ENCODE measurements at places on chromosomes 7 and 10. TPM values are rescaled to one million over a fixed set of nuclear protein-coding genes. Genes with fewer than 3 reads are reported as not detected.

CYP26C1 gene
- not detected for total RNA-seq

RHOBTB1 gene
- total RNA-seq = 13.6 TPM

GRCh38 chr7:68485253-68485917, 1112.9 kb upstream of the AUTS2 start:
- no peak for DNase-seq

DNA sequence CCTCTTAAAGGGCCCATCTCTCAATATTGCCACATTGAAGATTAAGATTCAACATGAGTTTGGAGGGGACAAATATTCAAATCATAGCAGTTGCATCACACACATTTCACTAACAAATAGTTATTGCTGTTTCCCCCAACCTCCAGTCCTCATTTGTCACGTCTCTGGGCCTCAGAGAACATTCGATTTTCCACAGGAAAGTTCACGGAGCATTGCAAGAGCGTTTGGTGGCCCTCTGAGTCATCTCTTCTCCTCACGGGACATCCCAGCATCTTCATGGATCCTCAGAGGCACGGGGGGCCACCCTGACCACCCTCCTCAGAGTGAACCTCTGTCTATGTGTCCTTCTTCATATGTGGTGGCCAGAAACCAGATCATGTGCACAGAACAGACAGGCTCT, 50.3 kb upstream of the CHST15 start:
- peak; percentile 52 for DNase-seq

DNA sequence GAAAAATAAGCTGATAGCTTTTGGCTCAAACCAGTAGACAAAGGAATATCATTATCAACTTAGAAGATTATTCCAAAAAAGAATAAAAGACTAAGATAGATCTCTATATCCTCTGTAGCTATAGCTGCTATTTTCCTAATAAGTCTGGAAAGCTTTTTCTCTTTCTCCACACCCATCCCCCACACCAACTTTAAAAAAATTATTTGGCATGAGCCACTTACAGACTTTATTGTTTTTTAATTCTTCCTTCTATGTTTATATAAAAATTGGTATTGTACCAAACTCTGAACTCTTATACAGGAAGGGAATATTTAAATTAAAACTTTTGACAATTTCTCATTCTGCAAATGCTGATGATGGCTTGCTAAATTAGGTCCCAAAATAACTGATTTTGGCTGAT, 142.7 kb downstream of the RNF133 start:
- DNase-seq = no peak

DNA sequence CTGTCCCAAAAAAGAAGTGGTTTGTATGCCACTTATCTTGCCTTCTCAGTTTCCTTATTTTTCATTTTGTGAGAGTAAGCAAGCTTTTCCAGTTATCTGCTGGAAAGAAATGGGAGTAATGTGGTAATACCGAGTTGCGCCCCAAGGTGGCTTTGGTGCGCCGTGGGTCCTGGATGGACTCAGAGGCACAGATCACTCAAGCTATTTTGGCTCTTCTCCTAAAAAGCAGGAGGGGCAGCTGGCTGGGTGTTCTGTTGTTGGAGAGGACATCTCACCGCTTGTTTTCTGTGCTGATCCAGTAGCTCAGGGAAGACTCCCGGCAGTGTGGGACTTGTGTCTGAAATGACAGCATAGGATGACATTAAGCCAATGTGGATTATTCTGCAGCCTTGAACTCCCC, 16.4 kb downstream of the PRKRIP1 start:
- no peak for DNase-seq

GRCh38 chr10:101967119-101967518, 88.9 kb downstream of the ARMH3 start:
- no peak for DNase-seq

DNA sequence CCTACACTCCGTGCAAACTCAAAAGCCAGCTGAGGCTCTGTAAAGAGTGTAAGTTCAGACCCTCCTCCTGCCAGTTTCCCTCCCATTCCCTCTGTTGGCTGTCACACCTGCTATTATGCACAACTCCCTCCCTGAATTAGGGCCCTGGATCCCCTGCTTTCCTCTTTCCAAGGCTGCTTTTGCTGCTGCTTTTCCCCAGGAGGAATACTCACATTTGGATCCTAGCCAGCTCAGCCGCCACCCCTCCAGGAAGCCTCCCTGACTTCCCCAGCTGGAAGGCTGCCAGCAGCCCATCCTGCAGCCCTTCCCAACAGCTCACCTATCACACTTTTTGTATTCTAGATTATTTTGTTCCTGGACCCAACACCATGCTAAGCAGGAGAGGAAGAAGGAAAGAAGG, 40.9 kb upstream of the WDR11 start:
- DNase-seq = no peak

GRCh38 chr7:25028370-25029021, 48.5 kb upstream of the OSBPL3 start:
- DNase-seq = no peak
